ENCODE measurements at places on chromosomes 5 and 9.

DNA sequence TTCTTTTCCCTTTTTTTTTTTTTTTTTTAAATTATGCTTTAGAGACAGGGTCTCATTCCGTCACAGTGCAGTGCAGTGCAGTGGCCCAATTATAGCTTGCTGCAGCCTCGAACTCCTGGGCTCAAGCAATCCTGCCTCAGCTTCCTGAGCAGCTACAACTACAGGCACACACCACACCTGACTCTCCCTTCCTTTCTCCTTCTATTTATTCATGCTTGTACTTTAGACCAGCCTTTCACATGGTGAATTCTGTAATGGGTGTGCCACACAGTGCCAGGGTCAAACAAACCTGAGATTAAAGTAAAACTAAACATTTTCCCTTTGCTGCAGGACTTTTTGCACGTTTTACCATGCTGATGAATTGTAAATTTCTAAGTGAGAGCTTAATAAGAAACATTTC lies 8.0 kb downstream of the SH3RF2 start:
- ATAC-seq = no peak
- no peak overlapping the region for H3K27ac ChIP-seq
- no peaks in the 10 kb centered on the region for H3K36me3 ChIP-seq
- H3K4me1 ChIP-seq = peaks cover 20% of the 10 kb centered on the region
- peaks cover 32% of the 10 kb centered on the region for H3K27me3 ChIP-seq
- H3K4me3 ChIP-seq = no peak overlapping the region

DNA sequence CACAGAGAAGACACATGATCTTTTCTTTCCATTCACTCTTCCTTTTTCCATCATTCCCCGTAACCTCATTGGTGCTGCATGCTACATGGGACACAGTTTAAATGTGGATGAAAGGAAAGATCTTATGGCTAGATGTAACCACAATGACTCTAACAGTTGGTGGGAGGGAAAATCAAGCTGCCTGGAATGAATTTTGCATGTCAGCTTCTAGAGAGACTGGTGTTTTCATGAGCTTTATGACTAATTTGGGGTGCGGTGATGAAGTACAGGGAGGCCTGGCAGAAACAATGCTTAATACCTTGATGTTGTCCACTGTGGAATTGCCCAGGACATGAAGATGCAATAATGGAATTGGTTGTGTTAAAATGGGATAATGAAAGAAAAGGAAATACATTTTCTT lies 55.9 kb upstream of the MYO10 start:
- H3K27ac ChIP-seq = no peak overlapping the region
- H3K4me3 ChIP-seq = no peak overlapping the region
- H3K4me1 ChIP-seq = no peaks in the 10 kb centered on the region
- no peaks in the 10 kb centered on the region for H3K36me3 ChIP-seq
- peak; percentile 38 for ATAC-seq

- H3K4me1 ChIP-seq = no peaks in the 10 kb centered on the region
- no peak overlapping the region for H3K27ac ChIP-seq
- H3K4me3 ChIP-seq = no peak overlapping the region
- no peak for ATAC-seq
These were observed 136.7 kb upstream of the ZNF462 start for GRCh38 chr9:106726070-106726815.

GRCh38 chr9:105236261-105236660 lies 8.2 kb upstream of the SLC44A1 start:
- H3K36me3 ChIP-seq = no peaks in the 10 kb centered on the region
- no peak overlapping the region for H3K4me3 ChIP-seq
- no peak overlapping the region for H3K27ac ChIP-seq

DNA sequence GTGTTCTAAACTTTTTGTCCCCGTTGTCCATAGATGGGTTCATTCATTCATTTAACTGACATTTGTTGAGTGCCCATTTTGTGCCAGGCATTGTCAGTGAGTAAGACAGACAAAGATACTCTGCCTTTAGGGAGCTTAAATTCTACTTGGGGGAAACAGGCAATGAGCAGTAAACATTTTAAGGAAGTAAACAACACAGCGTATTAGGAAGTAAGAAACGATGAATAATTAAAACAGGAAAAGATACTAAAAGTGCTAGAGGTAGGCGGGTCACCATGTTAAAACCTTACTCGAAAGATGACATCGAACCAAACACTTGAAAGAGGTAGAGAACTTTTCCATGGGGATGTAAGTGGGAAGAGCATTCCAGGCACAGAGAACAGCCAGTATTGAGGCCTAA lies 5.5 kb upstream of the MAML1 start:
- H3K27ac ChIP-seq = peak overlapping the region; percentile 85
- ATAC-seq = no peak
- peaks cover 100% of the 10 kb centered on the region for H3K36me3 ChIP-seq

DNA sequence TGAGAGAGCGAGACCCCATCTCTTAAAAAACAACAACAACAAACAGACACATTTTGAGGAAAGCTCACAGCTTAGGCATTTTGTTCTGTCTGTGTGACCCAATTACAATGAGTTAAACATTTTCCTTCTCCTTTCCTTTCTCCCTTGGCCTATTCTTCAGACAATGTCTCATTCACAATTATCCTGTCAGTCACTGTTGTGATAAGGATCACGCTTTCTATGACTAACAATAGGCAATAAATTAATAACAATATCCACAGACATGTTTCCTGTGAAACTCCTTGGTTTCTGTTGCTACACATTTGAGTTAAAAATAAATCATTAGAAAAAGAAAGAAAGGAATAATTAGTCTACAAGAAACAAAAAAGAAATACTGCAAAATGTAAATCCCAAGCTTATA lies 19.8 kb upstream of the CARTPT start:
- H3K4me3 ChIP-seq = no peak overlapping the region
- no peaks in the 10 kb centered on the region for H3K36me3 ChIP-seq

DNA sequence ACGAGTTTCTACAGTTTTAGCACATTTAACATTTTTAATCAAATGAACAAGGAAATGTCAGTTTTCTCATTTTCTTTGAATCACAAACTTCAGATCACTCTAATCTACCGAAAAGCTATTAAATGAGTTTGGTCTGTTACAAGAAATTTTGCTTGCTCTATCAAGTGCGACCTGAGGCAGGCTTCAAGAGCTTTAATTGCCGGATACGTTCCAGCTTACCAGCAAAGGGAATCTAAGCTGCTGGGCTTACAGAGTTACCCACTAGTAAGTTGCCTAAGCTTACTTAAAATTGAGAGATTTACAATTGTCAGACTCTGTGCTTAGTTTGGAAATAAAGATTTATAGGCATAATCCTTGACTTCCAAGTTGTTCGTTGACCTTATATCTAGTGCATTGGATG lies 10.6 kb downstream of the SCGB3A1 start:
- no peaks in the 10 kb centered on the region for H3K27me3 ChIP-seq
- H3K4me1 ChIP-seq = no peaks in the 10 kb centered on the region
- peaks cover 30% of the 10 kb centered on the region for H3K36me3 ChIP-seq
- H3K4me3 ChIP-seq = no peak overlapping the region
- ATAC-seq = no peak
- no peak overlapping the region for H3K27ac ChIP-seq

GRCh38 chr9:75265525-75265972 lies 177.2 kb downstream of the OSTF1 start:
- peak; percentile 52 for ATAC-seq
- no peak overlapping the region for H3K27ac ChIP-seq
- no peaks in the 10 kb centered on the region for H3K36me3 ChIP-seq

DNA sequence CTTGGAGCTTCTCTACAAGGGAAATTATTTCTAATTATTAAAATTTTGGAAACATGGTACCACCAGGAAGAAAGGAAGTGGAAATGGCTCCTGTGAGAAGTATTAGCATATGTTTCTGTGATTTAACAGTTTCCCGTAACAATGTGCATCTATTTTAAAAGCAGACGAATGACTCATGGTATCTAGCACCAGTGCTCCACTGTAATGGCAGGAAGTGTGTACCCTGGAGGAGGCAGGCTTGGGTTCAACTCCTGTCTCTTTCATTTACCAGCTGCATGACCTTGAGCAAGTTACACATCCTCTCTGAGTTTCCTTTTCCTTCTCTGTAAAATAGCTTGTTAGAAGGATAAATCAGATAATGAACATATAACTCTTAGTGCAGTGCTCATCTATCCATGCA lies 41.0 kb upstream of the ANGPTL2 start:
- H3K27me3 ChIP-seq = no peaks in the 10 kb centered on the region
- no peaks in the 10 kb centered on the region for H3K36me3 ChIP-seq
- H3K4me1 ChIP-seq = peaks cover 17% of the 10 kb centered on the region
- no peak overlapping the region for H3K4me3 ChIP-seq
- no peak overlapping the region for H3K27ac ChIP-seq
- ATAC-seq = peak; percentile 56

GRCh38 chr9:82891321-82891720 lies 171.6 kb downstream of the RASEF start:
- no peak overlapping the region for H3K27ac ChIP-seq
- no peaks in the 10 kb centered on the region for H3K4me1 ChIP-seq
- no peaks in the 10 kb centered on the region for H3K36me3 ChIP-seq
- no peak for ATAC-seq
- H3K4me3 ChIP-seq = no peak overlapping the region

DNA sequence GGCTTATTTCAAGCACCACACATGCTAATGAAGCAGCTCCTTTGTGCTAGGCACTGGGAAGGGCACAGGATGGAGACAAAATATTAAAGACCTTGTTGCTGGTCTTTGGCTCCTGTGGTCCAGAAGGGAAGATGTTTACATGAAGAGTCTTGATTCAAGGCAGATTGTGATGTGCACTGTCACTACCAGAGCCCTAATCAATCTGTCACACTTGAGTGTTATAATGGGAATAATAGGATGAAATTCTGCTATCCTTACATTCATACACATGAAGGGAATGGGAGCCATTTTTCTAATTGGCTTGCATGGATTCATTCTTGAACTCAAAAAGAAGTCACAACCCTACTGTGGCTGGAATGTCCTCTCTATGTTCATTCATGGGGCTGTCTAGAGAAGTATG lies 203.0 kb downstream of the SEC61B start:
- peaks cover 23% of the 10 kb centered on the region for H3K27me3 ChIP-seq
- ATAC-seq = no peak
- no peak overlapping the region for H3K27ac ChIP-seq

All from activated T-helper 17 cell treated with anti-CD3 and anti-CD28 coated beads, Interleukin-2, amount 50 U/mL, for 72 hours (primary cell).